ENCODE measurements at places on chromosomes 16 and 17.

- DNase-seq = no peak
Measured at GRCh38 chr17:8273884-8274444, 14.5 kb upstream of the RANGRF start.

- no peak for DNase-seq
Measured at GRCh38 chr16:69100071-69100691, 5.3 kb upstream of the HAS3 start.

DNA sequence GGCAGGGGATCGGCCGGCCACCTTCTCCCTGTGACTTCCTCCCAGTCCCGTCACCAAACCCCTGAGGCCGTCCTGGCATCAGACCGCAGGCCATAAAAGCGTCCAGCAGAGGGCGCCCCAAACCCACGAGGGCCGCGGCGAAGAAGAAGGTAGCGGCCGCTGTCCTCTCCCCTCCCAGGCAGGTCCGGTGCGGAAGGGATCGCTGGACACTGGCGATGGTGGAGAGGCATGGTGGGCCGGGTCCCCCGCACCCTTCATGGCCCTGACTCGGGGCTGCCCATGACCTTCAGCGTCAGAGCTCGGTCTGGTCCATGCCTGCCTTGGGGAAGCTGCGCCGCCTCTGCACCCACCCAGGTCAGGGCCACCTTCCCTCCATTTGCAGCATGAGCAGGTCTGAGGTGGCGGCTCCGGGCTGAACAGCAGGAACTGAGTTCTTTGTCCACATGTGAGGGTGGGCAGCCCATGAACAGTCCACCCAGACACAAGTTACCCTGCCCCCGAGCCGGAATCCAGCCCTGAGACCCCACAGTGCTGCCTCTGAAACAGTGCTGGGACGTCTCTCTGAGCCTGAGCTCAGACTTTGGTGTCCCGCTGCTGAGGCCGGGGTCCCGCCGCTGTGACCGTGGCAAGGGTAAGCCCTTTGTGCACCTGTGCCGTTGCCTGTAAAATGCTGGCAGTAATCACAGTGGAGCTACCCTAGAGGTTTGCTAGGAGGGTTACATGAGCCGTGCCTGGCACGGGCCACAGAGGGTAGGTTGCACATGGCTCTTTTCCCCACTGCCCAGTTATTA, 40.8 kb upstream of the CMIP start:
- DNase-seq = peak; percentile 78

DNA sequence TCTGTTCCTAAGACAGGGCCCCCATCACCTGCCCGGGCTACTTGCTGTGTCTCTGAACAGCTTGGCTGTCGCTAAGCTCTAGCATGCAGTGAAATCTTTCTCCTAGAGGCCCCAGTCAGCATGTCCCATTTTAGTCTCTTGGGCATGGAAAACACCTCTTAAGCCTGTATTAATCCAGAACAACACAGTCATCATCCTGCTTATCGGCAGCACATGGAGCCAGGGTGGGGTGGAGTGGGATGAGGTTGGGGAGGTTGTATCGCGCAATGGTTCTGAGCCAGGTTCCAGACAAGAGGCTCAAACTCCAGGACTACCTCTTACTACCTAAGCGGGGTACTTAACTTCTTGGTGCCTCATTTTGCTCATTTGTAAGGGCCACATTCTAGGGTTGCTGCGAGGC, 7.8 kb downstream of the ST6GALNAC2 start:
- no peak for DNase-seq

DNA sequence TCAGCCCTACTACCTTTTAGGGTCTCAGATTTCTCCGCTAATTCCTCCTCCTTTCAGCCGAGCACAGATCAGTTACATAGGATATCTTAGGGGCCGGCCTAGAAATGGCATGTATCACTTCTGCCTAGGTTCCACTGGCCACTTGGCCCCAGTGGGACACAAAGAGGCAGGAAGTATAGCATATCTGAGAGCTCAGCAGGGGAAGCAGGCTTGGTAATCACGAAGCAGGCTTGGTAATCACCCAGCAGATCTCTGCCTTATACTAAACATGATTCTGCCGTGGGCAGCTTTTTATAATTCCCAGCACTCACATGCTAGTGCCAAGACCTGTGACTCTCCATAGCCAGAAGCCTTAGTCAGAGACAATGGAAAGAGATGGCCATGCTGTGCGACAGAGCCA, 59.6 kb upstream of the CACNG5 start:
- no peak for DNase-seq

GRCh38 chr16:17013038-17013437, 457.7 kb downstream of the XYLT1 start:
- no peak for DNase-seq

GRCh38 chr16:2160915-2161551, 5.5 kb downstream of the TRAF7 start:
- no peak for DNase-seq

DNA sequence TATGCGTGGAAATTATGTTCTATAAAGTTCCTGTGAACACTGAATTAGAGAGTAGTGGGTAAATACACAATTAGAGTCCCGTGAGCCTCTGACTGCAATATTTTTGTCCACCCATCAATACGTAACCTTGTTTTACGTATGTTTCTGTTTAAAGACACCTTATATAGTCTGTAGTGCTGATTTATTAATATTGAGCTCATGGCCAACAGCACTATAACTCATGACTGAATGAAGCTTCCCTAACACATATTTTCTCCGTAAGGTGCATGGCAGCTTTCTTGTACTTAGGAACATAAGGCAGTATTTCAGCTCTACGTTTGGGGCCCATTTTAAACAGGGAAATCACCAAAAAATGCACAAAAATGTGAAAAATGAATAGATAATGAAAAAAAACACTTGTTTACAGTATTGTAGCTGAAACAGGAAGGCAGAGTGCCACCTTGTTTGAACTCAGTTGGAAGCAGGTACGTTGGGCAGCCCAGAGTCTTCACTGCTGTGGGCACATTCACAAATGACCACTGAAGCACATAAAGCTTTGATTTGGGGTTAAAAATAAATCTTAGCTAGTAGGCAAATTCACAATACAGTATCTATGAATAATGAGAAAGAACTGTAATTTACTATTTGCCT, 108.5 kb downstream of the CNTNAP4 start:
- DNase-seq = no peak
